ENCODE measurements at places on chromosomes 11 and 22.

DNA sequence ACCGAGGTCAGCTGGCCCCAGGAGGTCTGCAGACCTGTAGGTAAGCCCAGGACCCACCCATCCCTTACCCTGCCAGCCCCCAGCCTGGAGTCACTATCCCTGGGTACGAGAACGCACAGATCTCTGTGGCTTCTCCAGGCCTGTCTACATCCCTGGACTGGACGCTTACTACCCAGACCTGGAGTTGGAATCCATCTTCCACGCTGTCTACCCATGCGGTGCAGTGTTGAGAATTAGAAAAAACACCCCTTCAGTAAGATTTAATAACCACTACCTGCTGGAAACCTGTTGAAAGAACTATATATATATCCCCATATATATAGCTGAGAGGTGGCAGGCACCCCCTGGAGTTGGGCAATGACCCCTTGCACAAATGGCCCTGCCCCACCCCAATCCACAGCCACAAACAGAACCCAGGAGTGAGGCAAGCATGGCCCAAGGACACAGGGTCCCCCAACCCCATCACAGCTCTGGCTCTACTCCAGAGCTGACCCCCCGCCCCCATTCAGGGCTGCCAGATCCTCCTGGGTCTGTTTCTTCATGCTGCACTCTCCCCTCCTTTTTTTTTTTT lies 17.7 kb upstream of the RGL4 start:
- no peak for DNase-seq

- DNase-seq = no peak
Measured at GRCh38 chr11:23688411-23688810, 808.4 kb upstream of the LUZP2 start.

DNA sequence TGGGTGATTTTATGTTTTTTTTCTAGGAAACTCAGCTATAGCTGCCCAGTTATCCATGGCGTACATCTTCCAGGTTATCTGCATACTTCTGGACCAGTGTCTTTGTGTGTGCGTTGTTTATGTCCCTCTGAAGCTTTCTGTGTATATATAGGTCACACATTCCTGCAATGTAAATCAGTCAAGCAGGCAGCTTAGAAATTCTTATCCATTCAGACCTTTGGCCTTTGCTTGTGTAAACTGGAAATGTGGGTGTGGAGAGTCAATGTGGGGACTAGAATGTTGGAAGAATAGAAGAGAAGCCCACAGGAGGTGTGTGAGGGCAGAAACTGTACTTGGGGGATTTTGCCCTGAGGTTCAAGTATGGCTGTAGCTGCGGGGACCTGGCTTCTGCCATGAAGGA lies 51.7 kb downstream of the BARX2 start:
- DNase-seq = no peak

DNA sequence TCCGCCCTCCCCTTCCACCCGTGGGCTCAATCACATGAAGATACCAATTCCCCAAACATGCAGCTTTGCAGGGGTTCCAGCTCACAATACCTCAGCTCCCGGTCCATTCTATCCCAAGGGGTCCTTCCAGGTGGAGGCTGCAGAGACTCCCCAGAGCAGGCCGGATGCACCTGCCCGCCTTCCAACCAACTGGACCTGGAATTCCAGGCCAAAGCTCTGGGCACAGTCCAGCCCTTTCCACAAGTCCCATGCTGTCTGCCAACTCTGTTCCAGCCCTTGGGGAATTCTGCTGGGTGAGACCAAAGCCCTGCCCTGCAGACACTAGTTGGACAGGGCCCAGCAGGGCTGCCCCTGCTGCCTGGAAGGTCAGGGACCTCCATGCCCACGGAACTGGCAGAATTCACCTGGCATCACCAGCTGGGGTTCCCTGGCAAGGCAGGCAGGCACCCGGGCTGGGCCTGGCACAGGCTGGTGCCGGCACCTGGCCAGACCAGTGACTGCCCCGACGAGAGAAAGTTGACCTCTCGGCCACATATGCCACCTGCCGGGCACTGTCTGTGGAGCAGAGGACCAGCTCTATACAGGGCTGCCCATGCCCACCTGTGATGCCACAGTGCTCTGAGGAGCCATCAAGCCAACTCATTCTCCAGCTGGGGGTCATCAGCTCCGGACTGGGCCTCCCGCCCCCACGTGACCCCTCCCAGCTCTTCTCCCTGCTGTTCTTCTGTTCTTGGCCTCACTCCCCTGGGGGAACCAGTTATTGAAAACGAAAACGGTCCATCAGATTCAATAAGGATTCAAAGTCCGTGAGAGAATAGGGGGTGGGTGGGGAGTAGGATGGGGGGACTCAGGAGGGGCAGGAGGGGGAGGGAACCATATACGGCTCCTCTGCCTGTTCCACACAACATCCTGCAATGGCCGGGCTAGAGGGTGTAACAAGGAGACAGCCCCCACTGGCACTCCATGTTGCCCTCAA lies 4.7 kb downstream of the SYT7 start:
- DNase-seq = no peak

- no peak for DNase-seq
Measured at GRCh38 chr11:2569731-2570210, 125.0 kb downstream of the KCNQ1 start.

DNA sequence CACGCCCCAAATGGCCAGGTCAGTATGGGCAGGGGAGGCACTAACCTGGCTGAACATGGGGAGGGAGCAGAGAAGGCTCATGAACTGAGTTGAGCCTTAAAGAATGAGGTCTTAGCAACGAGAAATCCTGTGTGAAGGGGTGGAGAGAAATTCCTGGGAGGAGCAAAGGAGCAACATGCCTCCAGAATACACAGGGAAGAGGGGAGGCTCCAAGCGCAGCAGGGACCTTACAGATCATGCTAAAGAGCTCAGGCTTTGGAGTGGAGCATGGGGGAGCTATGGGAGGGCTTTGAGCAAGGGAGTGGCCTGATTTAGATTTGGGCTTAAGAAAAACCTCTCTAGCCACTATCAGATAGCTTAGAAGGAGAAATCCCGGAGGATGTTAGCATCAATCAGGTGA lies 88.1 kb downstream of the MN1 start:
- DNase-seq = no peak

- no peak for DNase-seq
Measured at GRCh38 chr11:111860257-111860656, 11.1 kb downstream of the ALG9 start.

DNA sequence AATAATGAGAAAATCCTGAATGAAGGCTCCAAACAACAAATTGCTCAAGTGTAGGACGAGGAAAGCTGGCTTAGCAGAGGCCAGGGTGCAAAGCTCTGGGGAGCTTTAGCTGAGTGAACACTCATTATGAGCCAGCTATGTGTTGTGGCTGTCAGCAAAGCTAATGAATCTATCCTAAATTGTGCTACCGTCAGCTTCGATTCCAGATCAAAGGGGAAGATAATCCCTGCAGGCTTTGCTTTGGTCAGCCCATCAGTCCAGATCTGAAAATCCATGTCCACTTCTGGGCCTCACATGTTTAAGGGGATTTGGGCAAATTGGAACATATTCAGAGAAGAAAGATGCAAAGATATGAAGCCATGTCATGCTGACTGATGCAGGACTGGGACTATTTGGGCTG lies 180.9 kb upstream of the ZBED5 start:
- no peak for DNase-seq

GRCh38 chr11:83023410-83023809 lies 48.3 kb downstream of the RAB30 start:
- DNase-seq = no peak

DNA sequence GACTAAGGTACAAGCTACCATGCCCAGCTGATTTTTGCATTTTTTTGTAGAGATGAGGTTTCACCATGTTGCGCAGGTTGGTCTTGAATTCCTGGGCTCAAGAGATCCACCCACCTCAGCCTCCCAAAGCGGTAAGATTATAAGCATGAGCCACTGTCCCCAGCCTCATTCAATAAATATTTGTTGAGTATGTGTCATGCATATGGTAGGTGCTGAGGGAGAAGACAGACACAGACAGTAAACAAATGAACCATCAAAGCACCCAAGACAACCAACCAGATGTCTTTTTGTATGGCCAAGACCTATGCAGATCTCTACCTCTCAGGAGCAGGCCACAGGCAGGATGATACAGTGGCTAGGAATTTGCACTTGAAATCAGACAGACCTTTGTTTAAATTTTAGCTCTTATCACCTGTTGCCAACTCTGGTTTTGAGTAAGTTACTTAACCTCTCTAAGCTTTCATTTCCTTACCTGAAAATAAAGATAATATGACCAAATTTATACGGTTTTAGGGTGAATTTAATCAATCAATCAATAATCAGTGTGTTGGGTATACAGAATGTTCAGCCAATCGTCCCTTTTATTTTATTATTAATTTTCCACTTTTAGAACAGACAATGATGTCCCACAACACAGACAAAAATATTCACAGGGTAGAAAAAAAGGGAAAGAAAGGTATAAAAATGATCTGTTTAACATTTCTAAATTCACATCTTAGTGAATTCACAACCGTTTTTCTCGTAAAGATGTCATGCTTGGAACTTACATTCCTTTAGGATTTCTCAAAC lies 128.2 kb downstream of the SGSM3 start:
- DNase-seq = no peak

DNA sequence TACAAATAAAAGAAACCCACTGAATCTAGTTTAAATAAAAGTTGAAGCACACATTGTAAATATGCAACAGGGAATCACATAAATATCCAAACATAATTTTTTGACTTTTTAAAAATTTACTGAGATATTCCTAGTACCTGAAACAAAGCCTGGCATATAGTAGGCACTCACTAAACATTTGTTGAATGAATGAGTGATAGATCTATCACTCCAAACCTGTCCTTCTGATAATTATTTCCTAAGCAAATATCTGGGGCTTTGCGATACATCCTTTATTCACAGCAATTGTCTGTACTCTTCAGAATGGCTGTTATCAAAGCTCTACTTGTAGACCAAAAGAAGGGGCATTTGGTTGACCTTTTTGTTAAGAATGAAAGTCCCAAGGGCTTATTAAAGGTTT lies 2.6 kb upstream of the PSMA1 start:
- no peak for DNase-seq

DNA sequence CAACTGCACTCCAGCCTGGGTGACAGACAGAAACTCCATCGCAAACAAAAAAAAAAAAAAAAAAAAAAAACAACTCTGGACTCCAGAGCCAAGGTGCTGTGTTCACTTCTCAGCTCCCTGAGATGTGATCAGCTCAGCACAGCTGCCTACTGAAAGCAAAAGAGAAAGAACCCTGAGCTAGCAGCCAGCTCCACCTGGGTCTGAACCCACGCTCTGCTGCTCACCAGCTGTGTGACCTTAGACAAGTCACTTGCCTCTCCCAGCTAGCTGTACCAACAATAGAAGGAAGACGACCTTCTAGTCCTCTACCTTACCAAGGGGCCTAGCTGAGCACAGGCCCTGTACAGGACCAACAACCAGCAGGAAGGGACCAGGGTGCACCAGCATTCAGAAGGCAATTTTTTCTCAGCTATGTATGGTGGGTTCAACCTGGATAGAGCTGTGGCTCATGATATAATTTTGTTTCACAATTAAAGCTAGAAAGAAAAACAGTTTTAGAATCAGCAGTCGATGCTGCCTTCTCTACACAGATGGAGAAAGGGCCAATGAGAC lies 3.8 kb downstream of the DGCR2 start:
- no peak for DNase-seq

- no peak for DNase-seq
Measured at GRCh38 chr11:60919320-60919719, 4.9 kb upstream of the TMEM132A start.

DNA sequence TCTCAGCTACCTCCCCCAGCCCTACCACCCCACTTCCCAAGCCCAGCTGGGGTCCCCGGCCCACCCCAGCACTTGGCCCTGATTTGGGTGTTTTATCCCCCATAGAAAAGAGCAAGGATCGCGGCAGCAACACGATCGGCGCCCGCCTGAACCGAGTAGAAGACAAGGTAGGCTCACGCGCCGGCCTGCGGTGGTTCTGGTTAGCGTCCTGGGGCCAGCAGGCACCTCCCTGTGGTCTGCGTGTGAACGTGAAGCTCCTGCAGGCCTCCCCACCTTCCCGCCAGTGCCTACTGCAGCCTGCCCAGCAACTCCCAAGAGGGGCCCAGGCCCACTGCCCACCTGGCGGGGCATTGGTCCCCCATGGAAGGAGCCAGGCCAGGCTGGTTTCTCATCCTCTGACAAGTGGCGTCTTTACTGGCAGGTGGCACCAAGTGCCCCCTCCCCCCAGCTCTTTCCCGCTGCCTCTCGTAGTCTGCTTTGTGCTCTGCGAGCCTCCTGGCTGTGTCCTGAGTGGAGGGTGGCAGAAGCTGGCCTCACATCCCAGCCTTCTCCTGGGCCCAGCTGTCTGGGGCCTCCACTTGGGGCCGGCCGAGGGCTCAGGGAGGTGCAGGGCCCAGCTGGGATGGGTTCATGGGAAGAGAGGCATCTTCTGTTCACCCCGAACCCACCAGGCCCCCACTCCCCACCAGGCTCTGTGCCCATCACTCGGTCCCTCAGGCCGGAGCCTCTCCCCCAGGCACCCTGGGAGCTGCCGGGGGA lies 78.3 kb upstream of the KCNQ1OT1 start:
- no peak for DNase-seq

GRCh38 chr11:68584991-68585524 lies 99.3 kb upstream of the GAL start:
- no peak for DNase-seq

GRCh38 chr11:78973876-78974275 lies 399.2 kb upstream of the NARS2 start:
- DNase-seq = no peak

DNA sequence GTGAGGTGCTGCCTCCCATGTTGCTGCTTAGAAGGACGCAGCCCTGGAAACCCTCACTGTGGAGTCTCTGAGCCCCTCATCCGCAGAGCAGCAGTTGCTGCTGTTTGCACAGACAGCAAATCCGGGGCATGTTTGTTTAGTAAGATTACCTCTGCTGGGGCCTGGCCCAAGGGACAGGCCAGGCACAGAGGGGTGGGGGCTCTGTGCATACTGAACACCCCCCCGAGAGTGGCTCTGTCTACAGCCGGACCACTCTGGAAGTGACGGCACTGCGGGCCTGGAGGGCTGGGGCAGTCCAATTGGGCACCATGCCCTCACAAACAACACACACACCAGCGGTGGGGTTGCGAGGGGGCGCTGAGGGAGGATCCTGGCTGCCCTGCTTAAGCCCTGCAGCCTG lies 22.9 kb upstream of the CCDC188 start:
- no peak for DNase-seq

GRCh38 chr11:20042811-20043341 lies 117.4 kb downstream of the DBX1 start:
- no peak for DNase-seq

- no peak for DNase-seq
Measured at GRCh38 chr22:48821727-48822126, 1005.9 kb downstream of the BRD1 start.

- no peak for DNase-seq
Measured at GRCh38 chr11:47501101-47501500, 51.8 kb downstream of the CELF1 start.

DNA sequence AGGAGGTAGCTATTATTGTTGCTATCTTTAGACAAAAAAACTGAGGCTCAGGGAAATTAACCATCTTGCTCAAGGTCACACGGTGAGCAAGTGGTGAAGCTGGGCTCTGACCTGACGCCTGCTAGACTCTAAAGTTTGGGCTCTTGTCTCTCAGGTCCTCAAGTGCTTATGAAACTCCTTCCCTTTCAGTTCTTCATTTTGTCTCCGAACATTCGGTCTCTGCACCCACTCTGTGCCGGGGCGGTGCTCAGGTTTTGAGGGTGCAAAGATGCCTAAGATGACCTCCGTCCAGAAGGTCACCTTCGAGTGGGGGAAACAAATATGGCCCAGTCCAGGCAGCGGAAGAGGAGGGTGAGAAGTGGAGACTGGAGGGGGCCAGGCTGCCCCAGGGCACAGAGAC lies 16.0 kb downstream of the OVOL1 start:
- no peak for DNase-seq

- DNase-seq = no peak
Measured at GRCh38 chr11:66619080-66619554, 2.7 kb downstream of the RBM14 start.

GRCh38 chr11:64658265-64658664 lies 64.7 kb downstream of the NRXN2 start:
- no peak for DNase-seq

Measured in stimulated activated CD8-positive, alpha-beta memory T cell treated with anti-CD3 and anti-CD28 coated beads, Interleukin-2, amount 100 ng/mL, for 1 hour (primary cell).